ENCODE measurements at places on chromosomes 5 and 9.

DNA sequence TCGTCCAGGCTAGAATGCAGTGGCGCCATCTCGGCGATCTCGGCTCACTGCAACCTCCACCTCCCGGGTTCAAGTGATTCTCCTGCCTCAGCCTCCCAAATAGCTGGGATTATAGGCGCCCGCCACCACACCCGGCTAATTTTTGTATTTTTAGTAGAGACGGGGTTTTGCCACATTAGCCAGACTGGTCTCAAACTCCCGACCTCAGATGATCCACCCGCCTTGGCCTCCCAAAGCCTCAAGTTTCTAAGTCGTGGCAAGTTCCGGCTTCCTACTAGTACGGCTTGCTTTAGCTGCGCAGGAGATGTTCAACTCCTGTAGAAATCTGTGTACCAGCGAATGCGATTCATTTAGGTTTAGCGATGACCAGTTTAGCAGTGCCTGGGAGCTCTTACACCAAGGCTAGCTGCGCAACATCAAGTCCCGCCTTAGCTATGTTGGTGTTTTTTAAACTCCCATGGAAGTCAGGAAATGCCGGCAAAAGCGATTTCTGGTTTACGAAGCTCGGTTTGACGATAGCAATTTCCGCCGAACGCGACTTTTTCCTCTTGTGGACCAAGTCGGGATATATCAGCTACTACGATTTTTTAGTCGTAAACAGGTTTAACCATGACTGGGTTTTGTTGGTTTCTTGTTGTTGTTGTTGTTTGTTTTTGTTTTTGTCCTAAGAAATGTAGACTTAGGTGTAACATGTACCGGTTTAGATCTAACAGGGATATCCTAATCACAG, 46.4 kb downstream of the ANXA2R start:
- peak; percentile 52 for DNase-seq

- DNase-seq, result no peak
These were observed 14.2 kb upstream of the CAST start for GRCh38 chr5:96648023-96648422.

- no peak for DNase-seq
These were observed 184.9 kb downstream of the TRPM3 start for GRCh38 chr9:70936536-70936935.

- DNase-seq, result no peak
These were observed 9.8 kb upstream of the PDE8B start for GRCh38 chr5:77200663-77201062.

GRCh38 chr9:125906144-125906543, 159.0 kb downstream of the PBX3 start:
- DNase-seq, result no peak

- no peak for DNase-seq
These were observed 12.9 kb downstream of the BARHL1 start for GRCh38 chr9:132595319-132595718.

DNA sequence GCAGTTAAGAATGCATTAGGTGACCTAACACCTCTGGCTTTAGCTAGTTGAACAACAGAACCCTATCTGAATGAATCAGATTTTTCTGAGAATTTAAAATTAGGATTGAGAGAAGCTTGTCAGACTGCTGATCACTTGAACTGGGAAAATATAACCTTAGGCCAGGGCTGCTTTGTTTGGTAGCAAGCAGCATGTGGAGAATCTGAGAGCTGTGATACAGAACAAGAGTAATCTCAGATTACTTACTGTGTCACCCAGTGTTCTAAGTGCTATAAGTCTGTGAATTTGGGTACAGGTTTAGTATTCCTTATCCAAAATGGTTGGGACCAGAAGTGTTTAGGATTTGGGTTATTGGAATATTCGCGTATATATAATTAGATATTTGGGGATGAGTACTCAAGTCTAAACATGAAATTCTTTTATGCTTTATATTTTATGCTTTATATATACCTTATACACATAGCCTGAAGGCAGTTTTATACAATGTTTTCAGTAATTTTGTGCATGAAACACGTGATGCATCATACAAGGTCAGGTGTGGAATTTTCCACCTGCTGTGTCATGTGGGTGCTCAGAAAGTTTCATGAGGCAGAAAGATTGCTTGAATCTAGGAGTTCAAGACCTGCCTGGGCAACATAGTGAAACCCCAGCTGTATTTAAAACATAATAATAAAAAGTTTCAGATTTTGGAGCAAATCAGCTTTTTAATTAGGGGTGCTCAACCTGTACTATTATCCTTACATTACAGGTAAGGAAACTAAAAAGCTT, 8.3 kb upstream of the CHD1 start:
- peak; percentile 15 for DNase-seq

DNA sequence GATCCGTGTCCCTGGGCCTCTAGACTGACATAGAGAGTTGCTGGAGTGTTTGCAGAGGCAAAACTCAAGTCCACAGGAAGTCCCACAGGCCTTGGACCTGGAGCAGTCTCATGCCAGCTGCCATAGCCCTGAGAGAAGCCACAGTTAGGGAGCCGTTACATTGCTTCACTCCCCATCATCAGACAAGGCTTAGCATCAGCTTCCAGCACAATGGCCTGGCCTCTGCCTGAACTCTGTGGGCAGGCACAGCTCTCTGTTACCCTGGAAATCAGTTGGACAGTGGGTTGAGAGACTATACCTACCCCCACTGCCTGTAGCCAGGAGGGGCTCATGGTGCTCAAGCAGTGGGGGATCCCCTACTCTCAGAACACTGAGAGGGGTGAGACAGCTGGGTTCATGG, 16.2 kb upstream of the C9orf72 start:
- DNase-seq, result no peak

DNA sequence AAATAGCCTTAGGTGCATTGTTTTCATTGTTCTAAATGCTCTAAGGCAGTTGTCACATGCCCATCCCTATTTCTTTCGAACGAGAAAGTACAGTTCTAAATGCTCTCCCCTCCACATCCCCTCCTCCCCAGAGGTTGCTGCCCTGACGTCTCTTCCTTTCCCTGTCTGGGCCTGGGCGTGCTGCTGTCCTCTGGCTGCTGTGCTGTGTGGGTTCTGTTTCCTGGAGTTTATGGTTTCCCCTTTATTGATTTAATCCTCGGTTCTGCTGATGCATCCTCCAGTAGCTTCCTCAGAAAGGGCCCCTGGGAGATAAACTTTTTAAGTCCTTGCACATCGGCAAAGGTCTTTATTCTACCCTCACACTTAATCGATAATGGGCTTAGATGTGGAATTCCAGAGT, 48.8 kb downstream of the MVB12B start:
- no peak for DNase-seq

DNA sequence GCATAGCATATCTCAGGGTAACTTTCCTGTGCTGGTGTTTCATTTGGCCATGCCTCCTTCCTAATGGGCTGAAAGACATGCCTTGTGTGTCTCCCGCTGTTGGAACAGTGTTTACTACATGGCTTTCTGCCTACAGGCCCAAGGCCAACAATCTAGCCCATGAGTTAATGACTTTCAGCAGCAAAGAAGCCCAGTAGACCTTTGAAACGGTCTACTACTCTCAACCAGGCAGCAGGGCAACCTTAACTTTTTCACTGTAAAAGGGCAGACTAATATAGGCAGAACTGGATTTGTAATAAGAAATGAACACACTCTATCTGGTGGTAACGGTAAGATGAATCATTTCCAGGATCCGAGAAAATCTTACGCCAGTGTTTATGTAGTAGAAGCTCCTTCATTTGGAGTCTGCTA, 21.0 kb downstream of the C5orf15 start:
- no peak for DNase-seq

GRCh38 chr5:111231119-111231518, 6.9 kb downstream of the CAMK4 start:
- DNase-seq, result no peak

DNA sequence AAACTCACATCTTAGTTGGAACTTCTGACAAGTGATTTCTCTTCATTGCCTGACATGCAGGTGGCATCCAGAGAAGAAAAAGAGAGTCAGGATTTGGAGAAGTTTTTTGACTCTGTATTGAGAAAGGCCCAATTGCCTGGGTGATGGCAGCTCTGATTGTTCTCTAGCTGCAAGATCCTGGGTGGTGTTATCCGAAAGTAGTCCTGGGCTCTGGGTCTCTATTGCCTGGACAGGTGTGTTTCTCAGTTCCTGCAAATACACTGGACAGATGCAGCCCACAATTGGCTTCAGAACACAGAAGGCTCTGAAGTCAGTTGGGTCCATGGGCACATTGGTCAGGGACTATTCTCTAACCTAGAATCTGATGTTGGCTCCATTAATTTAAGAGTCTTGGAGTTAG, 67.4 kb downstream of the RGS3 start:
- no peak for DNase-seq

GRCh38 chr9:79001012-79001411, 570.8 kb upstream of the TLE4 start:
- no peak for DNase-seq
